Activated CD4-positive, CD25-positive, alpha-beta regulatory T cell treated with anti-CD3 and anti-CD28 coated beads, Interleukin-2, amount 50 U/mL, for 16 hours (primary cell): ENCODE measurements at places on chromosomes 7 and 10.

GRCh38 chr7:77651575-77652162 lies 44.6 kb upstream of the RSBN1L start:
- DNase-seq, result peak; percentile 2

DNA sequence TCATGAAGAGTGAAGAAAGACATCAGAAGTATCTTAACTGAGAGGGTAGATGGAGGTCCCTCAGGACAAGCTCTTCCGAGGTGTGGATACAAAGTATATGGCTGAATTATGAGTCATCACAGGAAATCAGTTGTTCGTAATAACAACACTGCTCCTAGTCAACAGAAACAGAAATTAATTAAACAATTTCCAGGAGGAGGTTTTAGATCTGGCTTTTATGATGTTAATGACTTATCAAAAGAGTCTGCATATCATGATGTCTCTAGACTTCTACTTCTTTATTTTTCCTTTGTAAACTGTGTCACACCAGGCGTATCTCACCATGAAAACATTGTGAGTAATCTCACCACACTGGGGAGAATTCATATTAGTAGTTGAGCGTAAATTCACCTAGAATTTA lies 31.2 kb downstream of the OSBPL3 start:
- DNase-seq, result no peak

GRCh38 chr7:108407676-108408075 lies 48.6 kb downstream of the NRCAM start:
- no peak for DNase-seq

GRCh38 chr7:7978860-7979259 lies 10.3 kb downstream of the GLCCI1 start:
- DNase-seq, result no peak

GRCh38 chr10:74502963-74503608 lies 323.3 kb upstream of the KAT6B start:
- DNase-seq, result no peak

- DNase-seq, result no peak
Observed at GRCh38 chr10:34650156-34650555, 164.9 kb downstream of the PARD3 start.

GRCh38 chr7:93231259-93231658 lies 907 bp upstream of the VPS50 start:
- no peak for DNase-seq

DNA sequence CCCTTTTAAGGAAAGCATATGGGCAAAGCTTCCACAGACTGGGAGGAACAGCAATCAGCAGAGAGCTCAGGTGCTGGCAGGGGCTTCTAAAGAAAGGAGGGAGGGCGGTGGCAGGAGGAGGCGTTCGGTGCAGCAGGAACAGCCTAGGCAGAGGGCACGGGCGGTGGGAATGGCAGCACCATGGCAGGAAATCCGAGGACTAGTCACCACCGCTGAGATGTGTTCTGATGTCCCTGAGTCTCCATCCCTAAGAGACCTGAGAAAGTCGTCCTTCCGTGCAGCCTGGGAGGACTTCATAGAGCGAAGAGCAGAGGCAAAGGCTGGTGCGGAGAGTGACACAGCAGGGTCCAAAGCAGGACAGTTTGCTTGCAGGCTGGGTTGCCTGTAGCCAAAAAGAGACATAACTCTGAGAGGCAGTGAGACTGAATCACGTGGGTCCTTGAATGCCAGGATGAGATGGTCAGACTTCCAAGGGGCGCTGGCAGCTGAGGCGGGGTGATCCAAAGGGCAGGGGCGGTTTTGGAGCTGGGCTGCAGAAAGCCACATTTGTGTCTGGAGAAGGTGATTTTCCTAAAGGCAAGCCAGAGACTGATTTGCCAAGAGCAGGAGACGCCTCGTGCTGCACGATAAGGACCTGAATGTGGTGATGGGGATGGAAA lies 35.8 kb upstream of the GRID1 start:
- no peak for DNase-seq
